Frontal cortex (tissue), 4 donors: ENCODE measurements at places on chromosomes 2 and 18.

- DNase-seq, result no peak
These were observed 45.8 kb upstream of the HS6ST1 start for GRCh38 chr2:128364441-128364911.

- DNase-seq, result no peak
These were observed 13.6 kb downstream of the ABI2 start for GRCh38 chr2:203341741-203342310.

DNA sequence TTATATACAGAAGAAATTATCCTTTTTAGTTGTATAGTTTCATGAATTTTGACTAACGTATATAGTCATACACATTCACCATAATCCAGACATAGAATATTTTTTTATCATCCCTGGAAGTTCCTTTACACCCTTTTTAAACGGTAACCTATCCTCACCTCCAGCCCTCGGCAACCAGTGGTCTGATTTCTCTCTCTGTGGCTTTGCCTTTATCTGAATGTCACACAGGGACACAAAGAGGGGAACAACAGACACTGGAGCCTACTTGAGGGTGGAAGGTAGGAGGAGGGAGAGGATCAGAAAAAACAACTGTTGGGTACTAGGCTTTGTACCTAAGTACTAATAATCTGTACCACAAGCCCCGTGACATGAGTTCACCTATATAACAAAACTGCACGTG lies 191.9 kb downstream of the MC4R start:
- no peak for DNase-seq

DNA sequence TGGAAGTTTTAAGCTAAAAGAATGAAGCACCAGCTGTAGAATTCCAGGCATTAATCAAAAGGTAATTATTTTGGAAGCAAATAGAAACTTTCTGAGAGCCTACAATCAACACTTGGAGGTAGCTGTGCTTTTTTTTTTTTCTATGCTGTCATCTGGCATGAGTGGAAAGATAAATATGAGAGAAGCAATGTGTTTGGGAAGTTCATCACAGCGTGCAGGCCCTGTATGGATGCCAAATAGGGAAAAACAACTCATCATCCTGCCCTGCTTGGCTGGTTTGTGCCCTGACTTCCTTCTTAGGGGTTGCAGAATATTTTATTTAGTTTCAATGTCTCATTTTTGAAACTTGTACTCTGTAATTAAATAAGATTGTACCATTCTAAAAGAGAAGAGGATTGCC lies 437.4 kb downstream of the PIK3C3 start:
- no peak for DNase-seq

DNA sequence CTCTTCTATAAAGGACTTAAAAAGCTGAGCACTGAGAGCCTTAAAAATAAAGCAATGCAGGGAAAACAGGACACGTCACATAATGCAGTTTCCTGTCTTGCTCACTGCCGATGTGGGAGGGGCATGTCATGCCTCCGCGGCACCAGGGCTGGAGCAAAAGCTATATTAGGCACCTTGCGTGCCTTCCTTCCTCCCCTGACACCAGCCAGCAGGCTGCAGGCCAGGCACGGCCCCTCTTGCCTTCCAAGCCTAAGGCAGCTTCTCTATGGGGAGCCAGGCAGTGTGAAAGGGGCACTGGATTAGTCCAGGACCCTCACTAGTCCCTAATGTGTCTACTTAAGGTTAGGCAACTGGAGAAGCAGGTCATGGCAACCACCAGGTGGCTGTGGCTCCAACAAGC lies 26.3 kb downstream of the MRPL35 start:
- peak; percentile 45 for DNase-seq

DNA sequence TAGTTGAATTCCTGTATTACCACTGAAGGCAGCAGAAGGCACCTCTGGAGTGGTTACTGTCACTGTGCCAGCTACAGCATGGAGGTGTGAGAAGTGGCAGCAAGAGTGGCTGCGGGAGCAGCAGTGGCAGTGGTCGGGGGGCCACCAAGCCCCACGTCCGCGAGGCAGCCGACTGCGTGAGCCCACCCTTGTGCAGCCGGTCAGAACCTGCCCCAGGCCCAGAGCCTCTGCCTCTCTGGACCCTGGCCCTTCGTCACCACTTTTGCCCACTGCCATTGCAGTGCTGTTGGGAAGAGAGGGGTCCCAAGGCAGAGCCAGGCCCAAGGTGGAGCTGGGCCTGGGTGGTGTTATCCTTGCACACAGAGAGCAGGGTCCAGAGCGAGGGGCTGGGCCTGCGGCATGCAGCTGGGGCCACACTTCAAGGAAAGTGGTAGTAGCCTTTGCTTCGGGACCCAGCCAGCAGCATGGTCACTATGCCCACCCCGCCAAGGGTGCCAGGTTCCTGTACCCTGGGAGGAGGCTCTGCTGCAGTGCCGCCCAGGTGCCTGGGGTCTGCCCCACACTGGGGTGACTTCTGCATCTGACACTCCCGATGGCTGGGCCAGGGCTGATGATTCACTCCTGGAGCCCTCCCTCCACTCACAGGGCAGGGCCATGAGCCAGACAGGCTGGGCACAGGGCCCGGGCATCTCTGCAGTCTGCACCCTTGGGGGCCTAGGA lies 450.1 kb upstream of the LRATD1 start:
- no peak for DNase-seq

GRCh38 chr2:241933179-241933911 lies 63.8 kb downstream of the RTP5 start:
- DNase-seq, result no peak

DNA sequence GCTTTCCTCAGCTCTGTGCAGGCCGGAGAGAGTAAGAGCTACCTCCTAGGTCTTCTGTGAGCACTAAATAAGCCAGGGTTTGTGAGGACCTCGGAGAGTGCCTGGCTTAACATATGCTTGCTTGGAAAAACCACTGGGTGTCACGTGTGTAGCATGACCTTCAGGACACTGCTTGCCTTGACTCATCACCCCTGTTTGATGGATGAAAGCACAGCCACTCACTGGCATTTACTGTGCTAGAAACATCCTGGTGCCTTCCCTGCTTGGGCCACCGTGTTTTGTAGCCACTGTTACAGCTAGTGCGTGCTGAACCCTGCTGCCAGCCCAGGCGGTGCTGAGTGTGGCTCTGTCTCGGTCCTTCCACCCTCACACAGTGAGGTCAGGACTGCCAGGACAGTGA lies 34.8 kb upstream of the ITM2C start:
- no peak for DNase-seq

DNA sequence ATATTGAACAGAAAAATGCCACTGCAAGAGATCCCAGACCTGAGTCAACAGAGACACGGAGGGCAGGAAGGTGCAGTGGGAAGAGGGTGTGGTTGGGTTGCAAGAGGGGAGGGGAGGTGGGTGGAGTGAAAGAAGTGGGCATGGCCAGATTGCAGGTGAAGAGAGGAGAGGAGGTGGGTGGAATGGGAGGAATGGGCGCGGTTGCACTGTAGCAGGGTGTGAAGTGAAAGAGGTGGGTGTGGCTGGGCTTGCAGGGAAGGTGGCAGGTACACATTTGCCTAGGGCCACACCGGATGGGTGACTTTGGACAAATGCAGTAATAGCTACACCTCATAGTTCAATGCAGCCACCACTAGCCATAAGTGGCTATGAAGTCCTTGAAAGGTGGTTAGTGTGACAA lies 71.1 kb downstream of the DOCK10 start:
- DNase-seq, result no peak

DNA sequence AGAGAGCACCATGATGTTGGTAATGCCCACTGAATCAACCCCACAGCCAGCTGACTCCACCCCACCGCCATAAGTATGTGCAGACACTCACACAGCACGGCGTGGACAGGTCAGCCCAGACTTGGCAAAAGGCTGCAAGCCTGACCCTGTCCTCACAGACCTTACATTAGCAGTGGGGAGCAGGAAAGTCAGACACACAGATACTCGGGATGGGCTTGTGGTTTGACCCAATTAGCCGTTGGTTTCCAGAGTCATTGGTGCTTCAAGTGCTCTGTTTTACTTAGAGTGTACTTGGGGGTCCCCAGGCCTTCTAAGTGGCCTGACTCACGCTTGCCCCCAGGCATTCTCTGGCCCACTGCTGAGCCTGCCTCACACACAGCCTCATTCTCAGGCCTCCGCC lies 36.7 kb downstream of the EN1 start:
- DNase-seq, result no peak

- DNase-seq, result no peak
These were observed 22.1 kb upstream of the RNF103 start for GRCh38 chr2:86645752-86646151.

DNA sequence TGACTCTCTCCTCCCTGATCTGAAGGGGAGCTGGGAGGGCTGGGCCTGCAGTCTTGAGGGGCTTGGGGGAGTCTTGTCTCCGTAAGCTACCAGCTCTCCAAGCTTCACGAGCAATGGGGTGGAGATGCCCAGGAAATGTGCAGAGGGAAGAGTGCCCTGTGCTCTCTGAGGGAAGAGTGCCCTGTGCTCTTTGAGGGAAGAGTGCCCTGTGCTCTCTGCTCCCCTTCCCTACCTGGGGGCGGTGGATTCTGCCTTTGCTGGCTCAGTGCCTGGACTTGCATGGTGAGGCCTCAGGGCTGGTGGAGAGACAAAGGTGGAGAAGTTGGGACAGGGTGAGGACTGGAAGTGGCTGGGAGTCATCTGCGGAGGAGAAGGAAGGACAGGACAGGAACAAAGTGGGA lies 72.7 kb downstream of the TWIST2 start:
- DNase-seq, result no peak

GRCh38 chr2:62206024-62206423 lies 10.1 kb downstream of the B3GNT2 start:
- no peak for DNase-seq

DNA sequence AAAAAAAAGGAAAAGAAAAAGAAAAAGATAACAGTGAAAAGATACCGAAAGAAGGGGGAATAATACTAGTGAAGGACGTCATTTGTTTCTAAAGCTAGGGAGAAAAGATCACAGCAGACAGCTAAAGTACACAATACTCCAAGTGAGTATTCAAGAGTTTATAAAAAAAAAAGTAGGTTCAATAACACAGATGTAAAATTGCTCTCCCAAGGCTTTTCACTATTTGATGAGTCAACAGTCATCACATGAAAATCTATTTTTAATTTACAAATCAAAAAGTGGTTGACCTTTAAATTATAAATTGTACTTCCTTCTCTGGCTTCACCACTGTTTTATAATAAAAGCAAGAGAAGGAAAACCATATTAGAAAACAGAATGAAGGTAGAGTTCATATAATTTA lies 144.0 kb downstream of the ZRANB3 start:
- no peak for DNase-seq

GRCh38 chr2:7281231-7282201 lies 364.3 kb downstream of the RNF144A start:
- DNase-seq, result no peak

DNA sequence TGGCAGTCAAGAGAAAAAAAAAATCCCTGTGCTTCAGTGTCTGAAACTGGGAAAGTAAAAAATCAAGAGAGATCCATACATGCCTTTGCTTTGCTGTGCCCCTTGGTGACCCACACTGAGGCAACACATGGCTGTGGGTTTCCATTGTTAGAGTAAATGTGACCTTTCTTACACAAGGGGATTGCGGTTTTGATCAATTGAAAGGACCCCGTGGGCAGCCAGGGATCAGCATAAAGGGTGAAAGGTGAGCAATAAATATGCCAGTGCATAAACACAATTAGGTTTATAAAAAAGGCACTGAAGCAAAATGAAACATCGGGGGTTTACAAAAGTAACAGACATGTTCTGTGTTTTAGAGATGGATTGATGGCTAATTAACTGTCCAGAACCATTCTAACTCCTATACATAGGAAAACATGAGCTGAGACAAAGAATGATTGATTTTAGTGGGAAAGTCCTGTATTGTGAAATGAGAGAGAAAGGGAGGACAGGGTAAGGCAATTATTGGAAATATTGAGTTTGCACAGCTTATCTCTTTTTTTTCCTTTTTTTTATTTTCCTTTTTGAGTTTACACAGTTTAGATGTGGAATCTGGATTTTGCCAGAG lies 40.7 kb upstream of the BBS5 start:
- DNase-seq, result no peak

- DNase-seq, result no peak
These were observed 54.8 kb downstream of the KCNS3 start for GRCh38 chr2:17933256-17933655.

- DNase-seq, result no peak
These were observed 282.9 kb upstream of the TNP1 start for GRCh38 chr2:217142649-217143266.

DNA sequence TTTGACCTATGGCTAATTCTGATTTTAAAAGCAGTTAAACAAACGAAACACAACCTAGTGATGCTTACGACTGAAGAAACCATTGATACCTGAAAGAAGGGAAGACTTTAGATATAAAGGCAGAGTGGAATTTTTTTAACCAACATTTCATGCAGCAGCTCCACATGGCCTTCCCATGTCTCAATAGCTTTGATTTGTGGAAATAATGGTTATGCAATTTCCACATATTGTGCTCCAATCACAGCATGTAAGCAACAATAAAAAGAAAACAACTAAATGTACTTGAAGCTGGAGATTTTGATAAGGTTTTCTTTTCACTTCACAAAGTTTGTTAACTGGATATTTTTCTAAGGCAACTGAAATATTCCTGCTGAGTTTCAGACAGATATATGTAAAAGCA lies 82.0 kb upstream of the SLC39A10 start:
- no peak for DNase-seq

- DNase-seq, result no peak
These were observed 4.7 kb downstream of the CAPG start for GRCh38 chr2:85405201-85406059.

DNA sequence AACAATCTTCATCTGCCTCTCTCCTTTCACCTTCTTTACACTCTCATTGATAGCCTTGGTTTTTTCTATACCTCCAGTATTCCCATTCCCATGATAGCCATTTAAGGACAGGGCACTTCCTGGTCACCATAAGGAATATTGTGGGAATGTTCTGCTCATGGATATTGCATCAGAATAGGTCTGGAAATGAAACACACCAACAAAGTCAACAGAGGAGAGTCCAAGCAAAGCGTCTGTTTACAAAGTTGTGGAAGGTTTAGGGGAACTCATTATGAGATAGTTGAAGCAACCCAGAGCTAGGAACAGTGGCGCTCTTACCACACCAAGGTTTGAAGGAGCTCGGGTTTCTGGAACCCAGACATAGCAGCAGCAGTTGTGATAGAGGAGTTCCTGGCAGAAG lies 150.3 kb upstream of the TNP1 start:
- no peak for DNase-seq

DNA sequence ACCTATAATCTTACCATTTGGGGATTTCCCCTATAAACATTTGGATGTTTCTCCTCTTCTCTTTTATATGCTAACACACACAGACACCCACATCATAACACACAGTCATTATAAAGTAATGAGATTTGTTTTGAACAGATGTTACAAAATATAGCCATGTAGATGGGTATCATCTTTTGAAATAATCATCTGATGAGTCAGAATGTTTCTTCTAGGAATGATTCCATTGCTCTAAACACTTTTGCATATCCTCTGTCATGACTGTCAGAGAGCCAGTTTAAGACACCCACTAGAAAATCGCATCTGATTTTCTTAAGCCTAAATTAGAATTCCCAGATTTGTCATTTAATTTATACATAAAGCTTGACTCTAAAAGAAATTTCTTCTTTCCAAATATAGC lies 442.6 kb downstream of the CMPK2 start:
- peak; percentile 7 for DNase-seq

- no peak for DNase-seq
These were observed 137.8 kb downstream of the PIK3C3 start for GRCh38 chr18:42092848-42093247.
